ENCODE measurements at places on chromosomes 3 and 15. TPM values are rescaled to one million over a fixed set of nuclear protein-coding genes. Genes with fewer than 3 reads are reported as not detected.

The CASR gene
- total RNA-seq, result not detected

The C2CD4B gene
- total RNA-seq, result 0.24 TPM

DNA sequence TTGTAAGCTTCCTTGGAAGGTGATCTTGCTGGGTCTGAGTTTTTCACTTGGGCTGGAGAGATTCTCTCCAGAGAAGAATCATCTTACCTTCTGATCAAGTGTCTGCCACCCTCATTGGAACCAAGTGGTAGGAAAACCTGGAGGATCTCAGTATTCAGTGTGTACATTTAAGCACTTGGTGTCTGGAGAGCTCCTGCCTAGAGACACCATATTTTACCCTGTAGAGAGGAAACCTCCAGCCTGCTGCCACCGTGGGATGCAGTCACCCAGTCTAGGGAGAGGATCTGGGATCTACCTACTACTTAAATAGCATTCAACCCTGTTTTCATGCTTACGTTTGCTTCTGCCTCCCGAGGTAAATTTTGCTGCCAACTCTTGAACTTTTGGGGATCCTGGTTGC, 274.3 kb downstream of the SV2B start:
- ATAC-seq, result no peak

GRCh38 chr3:39291903-39292329, 12.1 kb upstream of the CX3CR1 start:
- peak; percentile 65 for ATAC-seq

GRCh38 chr15:72685925-72686794, at the start of the genes BBS4 and HIGD2B:
Gene BBS4, plus strand, starts transcription at chr15:72686207. Its CDS starts 21 bp downstream, at chr15:72686228.
Gene HIGD2B, minus strand, starts transcription at chr15:72686182. Its CDS starts 9,808 bp downstream, at chr15:72676374.
- ATAC-seq, result peak; percentile 96

DNA sequence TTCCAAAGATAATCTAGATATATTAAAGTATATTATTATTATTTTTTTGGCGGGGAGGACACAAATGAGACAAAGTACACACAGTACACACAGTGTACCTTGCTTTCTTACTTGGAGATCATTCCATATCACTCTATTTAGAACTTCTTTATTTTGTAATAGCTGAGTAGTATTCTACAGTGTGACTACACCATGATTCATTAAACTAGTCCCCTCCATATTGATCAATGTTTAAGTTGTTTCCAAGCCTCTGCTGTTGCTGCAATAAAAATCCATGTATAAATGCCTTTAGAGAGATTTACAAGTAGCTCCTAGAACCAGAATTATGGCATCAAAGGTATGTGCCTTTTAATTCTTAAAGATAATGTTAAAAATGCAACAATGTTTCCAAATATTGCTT, 38.8 kb downstream of the PYGO1 start:
- no peak for ATAC-seq

DNA sequence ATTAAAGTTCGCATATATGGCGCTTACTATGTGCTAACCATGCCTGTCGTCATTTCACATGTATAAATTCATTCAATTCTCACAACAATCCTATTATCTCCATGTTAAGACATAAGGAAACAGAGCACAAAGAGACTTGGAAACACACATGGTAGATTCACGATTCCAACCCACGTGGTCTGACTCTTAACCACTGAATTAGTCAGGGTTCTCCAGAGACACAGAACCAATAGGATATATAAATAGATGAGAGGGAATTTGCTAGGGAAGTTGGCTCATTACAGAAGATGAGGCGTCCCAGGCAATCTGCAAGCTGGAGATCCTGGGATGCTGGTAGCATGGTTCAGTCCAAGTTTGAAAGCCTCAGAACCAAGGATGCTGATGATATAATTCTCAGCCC, 765.3 kb downstream of the TBL1XR1 start:
- no peak for ATAC-seq

The BOC gene
- total RNA-seq, result 19.8 TPM

DNA sequence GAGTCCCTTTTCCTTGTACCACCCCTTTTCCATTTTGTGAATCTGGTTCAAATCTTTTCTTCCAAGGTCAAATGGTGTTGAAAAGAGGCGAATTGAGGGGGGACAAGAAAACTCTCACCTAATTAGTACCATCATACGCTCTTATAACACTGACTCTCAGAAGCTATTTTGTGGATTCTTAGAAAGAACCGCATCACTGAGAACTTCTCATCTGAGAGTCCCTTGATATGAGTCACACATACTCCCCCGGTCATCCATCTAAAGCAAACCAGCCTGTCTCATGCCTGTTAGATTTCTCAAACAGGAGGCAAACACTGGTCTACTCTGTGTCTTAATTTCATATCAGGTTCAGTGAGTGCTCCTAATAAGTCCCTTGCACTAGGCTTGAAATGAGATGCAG, 76.5 kb upstream of the SPRED1 start:
- no peak for ATAC-seq

GRCh38 chr3:168123201-168124176, 27.8 kb upstream of the GOLIM4 start:
- ATAC-seq, result no peak

DNA sequence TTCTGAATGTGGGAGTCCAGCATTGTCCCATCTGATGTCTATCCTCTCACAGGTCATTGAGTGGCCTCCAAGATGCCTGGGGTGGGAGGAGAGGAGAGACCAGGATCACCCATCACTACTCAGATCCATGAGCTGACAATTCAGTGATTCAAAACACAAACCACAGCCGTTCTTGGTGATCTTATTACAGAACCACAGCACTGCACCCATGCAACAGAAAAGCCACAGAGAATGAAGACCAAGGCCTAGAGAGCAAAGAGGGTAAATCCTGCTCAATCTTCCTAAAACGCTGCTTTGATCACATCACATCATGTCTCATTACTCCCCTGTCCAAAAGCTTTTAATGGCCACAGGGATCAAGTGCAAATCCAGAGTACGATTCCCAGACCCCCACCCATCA, 23.5 kb downstream of the ANP32A start:
- no peak for ATAC-seq

The CCR9 gene
- not detected for total RNA-seq

The SERPINI2 gene
- total RNA-seq, result not detected

The IVD gene
- total RNA-seq, result 14.7 TPM

DNA sequence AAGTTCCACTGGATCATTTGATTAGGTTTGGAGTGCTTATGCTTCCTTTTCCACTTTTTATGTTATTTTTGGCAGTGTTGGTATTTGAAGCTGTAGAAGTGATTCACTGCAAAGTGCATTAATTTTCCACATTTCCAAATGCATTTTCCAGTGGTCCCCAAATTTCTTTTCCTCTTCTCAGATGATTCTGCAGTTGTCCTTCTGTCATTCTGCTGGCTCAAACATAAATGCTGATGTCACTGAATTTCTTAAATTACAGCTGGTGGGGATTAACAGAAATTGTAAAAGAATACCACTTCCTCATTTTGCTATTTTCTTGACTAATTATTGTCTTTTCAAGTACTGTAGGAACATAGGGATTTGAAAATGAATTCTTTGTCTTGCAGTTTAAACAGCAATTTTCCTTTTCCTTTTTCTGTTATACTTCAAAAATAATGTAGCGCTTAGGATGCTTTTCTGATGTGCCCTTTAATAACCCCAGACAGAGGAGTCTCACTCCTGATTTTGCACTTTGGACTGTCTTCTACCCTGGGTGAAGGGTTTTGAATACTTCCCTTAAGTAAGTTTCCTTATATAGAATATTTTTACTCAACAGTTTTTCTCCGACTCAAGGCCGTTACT, 25.0 kb downstream of the MITF start:
- ATAC-seq, result no peak

- ATAC-seq, result no peak
Observed at GRCh38 chr15:34794590-34795206, 651 bp downstream of the ACTC1 start.

DNA sequence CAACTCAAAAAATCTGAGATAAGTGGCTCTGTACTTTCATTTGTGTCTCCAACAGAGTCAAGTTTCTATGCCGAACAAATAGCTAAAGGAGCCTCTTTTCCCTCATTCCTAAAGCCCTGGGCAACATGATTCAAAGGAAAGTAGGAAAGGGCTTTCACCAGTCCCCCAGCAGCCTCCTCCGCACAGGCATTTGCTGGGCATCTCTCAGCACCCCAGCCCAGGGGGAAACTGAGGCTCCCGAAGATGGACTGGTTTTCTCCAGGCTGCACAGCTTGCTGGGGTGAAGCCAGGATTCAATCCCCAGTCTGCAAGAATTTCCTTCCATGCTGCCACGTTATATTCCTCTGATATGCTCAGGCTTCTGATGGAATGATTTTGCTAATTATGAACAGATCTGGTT, 163.8 kb downstream of the OCA2 start:
- no peak for ATAC-seq

DNA sequence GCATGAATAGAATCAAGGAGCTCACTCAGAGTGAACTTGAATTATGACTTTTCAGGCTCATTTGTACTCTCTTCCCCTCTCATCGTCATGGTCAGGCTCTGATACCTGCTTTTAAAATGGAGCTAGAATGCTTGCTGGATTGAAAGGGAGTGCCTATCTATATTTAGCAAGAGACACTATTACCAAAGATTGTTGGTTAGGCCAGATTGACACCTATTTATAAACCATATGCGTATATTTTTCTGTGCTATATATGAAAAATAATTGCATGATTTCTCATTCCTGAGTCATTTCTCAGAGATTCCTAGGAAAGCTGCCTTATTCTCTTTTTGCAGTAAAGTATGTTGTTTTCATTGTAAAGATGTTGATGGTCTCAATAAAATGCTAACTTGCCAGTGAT, 9.6 kb downstream of the CCNDBP1 start:
- ATAC-seq, result no peak

GRCh38 chr3:120567370-120568201, 28.6 kb upstream of the NDUFB4 start:
- no peak for ATAC-seq

DNA sequence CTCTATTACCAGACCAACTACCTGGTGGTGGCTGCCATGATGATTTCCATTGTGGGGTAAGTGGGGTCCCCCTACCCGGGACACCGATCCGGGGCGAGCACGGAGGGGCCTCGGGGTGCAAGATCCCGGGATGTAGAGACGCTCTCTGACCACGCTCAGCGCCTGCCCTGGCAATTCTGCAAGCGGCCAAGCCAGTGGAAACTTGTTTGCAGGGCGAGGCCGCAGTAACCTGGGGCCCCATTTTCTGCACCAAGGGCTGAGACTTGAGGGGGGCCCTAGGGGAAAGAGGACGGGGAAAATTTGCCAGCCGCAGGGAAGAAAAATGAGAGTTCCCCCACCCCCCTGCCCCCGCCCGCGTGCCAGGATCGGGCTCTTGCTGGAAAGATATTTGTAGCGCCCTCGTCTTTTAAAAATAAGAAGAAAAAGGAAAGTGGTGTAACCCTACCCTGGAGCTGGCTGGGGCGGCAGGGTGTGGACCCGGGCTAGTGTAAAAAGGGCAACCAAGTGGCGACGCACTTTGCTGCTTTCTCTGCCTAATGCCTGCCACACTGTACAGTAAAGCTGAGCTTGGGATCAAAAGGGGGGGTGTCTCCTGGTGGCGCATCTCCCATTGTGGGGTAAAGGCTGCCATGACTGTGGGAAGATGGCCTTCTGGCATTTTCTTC, 563 bp downstream of the ARL6IP5 start:
- peak; percentile 38 for ATAC-seq

- no peak for ATAC-seq
Observed at GRCh38 chr3:127488740-127489139, 101.8 kb downstream of the TPRA1 start.

The OIP5 gene
- total RNA-seq, result 6.4 TPM

- ATAC-seq, result no peak
Observed at GRCh38 chr3:98027085-98027446, 8.0 kb downstream of the GABRR3 start.

- ATAC-seq, result no peak
Observed at GRCh38 chr15:25773248-25773647, 89.9 kb downstream of the ATP10A start.

DNA sequence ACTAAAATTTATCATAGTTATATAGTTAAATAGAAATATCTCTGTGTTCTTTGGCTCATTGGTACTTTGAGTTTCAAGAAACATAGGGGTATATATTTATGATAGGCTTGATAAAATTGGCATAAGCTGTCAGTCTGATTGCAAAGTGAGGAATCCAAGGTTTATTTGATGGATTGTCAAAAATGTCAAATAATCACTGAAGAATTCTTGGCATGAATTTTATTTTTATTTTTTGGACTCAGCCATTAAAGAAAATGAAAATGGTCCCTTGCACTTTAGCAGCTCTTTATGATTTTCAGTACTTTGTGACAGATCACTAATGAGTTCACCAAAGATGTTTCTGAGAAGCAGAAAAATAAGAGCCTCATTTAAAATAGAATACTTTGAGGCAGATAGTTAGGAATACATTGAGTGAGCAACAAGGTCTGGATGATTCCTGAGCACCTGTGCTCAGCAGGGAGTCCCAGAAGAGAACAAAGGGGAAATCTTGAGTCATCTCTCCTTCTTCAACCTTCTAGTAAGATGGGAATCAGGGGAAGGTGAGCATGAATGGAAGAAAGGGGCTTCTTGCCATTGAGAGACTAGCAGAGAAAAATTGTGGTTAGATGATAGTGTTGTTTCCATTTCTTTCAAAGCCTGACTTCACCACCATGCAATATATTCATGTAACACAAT, 85.3 kb upstream of the VEPH1 start:
- no peak for ATAC-seq

GRCh38 chr3:133965013-133965570, 64.6 kb downstream of the SLCO2A1 start:
- ATAC-seq, result no peak

- no peak for ATAC-seq
Observed at GRCh38 chr15:100588638-100589242, 13.2 kb downstream of the LINS1 start.

DNA sequence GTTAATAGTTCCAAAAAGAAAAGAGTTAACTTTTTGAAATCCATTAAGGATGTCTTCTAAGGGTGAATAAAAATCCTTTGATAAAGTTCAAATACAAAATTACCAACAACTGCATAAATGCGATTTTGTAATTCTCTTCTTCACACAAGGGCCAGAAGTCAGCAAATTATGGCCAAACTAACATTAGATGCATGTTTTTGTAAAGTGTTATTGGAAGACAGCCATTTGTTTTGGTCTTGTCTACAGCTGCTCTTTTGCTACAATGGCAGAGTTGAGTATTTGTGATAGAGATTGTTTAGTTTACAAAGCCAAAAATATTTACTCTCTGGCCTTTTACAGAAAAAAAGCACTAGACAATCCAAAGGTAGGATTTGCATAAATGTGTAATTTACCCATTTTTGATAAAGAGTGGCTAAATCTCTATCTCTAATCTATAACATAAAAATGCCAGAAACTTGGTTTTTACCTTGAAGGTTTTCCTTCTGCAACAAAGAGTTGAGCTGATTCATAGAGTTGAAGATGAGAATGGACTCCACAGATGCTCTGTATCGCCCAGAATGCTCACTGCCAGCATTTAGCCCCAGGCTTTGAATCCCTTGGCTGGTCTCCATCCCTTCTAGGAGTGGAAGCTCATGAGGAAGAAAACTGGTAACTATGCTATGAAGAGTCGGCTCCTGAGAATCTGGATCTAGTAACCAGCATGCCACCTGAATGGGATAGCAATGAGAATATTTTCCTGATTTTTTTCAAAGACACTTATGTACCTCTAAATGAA, 64.5 kb downstream of the POLQ start:
- no peak for ATAC-seq

The FBXW12 gene
- total RNA-seq, result not detected

GRCh38 chr3:95887114-95887513, 927.3 kb upstream of the EPHA6 start:
- ATAC-seq, result no peak
